ENCODE measurements at places on chromosomes 1 and 21.

GRCh38 chr1:107692580-107693345 lies 272.2 kb downstream of the VAV3 start:
- no peak for DNase-seq

DNA sequence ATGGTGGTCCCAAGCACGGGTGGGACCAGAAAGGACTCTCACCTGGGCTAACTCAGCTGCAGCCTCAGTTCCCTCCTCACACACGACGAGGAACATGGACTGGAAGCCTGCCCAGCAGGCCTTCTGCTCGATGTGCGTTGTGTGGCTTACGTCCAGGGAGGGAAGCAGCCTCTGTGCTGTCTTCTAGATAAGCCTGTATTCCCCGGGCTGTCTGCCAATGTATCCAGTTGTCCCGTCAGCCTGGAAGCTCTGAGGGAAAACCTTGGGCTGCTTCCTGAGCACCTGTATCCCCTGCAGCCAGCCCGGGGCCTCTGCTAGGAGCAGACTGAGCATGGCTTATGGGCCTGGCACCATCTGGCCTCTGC lies 10.5 kb downstream of the PCSK9 start:
- peak; percentile 57 for DNase-seq

GRCh38 chr1:3464649-3465025 lies 10.2 kb downstream of the ARHGEF16 start:
- no peak for DNase-seq

DNA sequence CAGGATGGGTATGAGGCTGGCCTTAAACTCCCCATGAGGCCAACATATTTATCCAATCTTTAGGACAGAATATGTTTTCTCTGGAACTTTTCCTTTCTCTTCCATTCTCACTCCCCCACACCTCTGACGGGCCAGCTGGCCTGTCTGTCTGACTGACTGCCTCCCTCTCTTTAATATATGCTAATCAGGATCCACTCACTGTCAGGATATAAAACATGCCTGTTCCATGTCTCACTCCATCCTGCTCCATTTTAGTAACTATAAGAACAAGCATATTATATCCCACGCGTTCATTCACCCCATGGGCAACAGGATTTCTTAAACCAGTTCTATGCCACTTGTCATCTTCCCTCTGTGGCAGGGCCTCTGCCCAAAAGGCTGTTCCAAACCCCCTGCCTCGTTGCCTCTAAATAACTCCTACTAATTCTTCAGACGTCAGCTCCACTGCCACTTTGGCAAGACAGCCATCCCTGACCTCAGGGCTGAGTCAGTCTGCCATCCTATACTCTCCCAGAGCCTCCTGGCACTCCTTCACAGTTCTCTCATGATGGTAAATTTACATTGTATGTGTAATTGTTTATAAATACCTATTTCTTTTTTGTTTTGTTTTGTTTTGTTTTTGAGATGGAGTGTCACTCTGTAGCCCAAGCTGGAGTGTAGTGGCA lies 84.3 kb upstream of the SPATA6 start:
- DNase-seq = no peak

DNA sequence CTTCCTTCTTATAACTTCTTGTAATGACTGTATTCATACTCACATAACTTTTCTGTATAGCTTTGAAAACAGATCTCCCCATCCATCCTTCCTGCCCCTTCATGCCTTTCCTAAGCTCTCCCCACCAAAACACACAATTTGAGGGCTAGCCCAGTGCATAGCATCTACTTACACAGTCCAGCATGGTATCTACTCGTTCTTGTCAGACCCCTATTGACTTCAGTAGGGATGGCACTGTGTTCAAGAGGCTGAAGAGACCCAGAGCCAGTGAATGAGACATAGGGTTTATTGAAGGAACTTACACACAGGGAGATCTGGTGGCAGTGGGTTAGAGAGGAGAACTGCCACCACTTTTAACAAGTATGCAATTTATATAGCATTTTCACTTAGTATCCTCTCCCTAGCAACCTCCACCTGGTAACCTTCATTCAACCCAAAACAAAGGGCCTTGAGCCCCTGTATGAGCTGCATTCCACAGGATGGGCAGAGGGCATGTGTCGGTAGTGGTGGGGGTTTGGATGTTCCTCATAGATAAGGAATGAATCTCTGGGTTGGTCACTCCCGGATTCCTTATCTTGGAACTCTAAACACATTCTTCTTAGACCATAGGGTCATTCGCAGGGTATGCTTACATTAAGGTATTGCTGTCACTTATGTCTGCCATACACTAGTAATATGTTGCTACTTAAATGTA lies 64.9 kb upstream of the GNG12 start:
- DNase-seq = peak; percentile 84

GRCh38 chr1:153238527-153238926 lies 21.0 kb upstream of the LORICRIN start:
- no peak for DNase-seq

- DNase-seq = no peak
Observed at GRCh38 chr1:186595969-186596368, 84.3 kb downstream of the PTGS2 start.

DNA sequence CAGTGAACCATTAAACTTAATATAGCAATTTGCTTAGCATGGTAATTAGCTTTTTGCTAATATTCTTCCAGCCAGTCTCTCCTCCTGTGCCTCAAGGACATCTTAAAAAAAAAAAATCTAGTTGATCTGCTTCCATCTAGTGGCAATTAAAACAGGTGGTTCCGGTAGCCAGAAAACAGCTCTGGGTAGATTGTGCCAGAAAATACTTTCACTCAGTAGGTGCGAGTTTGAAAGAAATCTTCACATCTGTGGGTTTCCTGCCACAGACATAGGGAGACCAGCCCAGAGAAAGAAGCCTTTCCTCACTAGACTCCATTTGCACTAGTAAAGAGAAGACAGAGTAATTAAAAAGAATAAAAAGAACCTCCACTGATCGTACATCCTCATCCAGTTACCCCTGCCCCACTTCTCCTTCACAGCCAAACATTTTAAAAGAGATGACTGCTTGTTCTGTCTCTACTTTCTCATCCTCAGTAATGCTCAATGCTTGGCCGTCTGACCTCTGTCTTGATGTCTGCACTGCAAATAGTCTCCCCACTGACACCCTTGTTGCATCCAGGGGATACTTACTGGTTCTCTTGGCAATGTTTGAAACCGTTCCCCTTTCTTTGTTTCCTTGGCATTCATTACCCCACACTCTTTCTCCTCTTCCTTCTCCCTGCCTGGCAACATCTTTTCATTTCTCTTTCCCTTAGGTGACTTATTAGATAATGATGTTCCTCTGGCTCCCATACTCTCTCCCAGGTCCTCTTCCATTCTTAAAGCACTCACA lies 16.9 kb downstream of the SELL start:
- DNase-seq = no peak

GRCh38 chr21:40567501-40567900 lies 279.5 kb downstream of the DSCAM start:
- no peak for DNase-seq

- DNase-seq = no peak
Observed at GRCh38 chr21:46561445-46562090, 43.3 kb downstream of the S100B start.

- DNase-seq = no peak
Observed at GRCh38 chr1:152125834-152126443, 10.7 kb upstream of the TCHH start.

- DNase-seq = no peak
Observed at GRCh38 chr1:25185409-25186160, 46.7 kb downstream of the SYF2 start.

DNA sequence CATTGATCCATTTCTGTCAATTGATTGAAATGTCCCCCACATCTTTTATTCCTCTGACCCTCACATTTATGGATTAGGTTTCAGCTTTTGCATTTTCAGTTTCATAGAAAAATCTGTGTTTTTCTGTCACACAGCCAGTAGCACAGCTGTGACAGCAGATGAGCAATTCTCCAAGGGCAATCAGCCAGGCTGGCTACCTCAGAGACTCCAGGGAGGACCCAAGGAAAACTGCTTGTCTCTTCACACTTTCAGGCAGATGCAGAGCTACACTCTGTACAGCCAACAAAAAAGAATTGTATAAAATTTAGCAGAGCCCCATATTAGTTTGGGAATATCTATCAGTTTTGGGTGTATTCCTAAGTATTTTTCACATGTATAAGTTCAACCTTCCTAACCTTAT lies 257.2 kb downstream of the LRRC7 start:
- DNase-seq = peak; percentile 5

DNA sequence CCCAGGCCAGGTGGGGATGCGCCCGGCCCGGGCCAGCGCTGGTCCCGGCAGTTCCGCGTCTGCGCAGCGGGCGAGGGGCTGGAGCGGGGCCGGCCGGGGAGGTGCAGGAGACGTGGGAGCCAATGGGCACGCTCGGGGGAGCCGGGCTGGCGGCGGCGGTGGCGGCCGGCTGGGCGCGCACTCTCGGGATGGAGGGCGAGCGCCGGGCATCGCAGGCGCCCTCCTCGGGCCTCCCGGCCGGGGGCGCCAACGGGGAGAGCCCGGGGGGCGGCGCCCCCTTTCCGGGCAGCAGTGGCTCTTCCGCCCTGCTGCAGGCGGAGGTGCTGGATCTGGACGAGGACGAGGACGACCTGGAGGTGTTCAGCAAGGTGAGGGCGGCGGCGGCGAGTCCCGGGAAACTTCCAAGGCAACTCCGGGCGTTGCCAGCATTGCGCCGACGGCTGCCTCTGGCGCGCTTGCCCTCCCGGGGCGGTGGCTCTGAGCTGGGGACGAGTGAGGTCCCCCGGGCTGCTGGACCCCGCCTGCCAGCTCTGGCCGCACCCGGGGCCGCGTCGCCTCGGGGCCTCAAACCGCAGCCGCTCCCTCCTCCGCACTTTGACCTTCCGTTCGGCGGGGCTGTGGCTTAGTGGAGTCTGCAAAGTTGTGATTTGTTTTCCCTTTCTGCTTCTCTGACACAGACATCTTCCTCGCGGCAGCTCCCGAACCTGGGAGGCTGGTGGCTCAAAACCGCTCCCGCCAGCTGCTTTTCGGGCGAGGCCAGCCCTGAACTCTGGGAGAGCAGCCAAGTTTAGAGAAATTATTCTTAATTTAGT lies at the start of gene SNX7:
SNX7 (plus strand) TSS at position 178 of the 812 bp plus-strand sequence; CDS start at position 189, 11 bp downstream.
- DNase-seq = peak; percentile 50

GRCh38 chr1:172431721-172432192 lies 11.3 kb downstream of the C1orf105 start:
- DNase-seq = no peak

GRCh38 chr1:153527023-153527682 lies 8.6 kb downstream of the S100A6 start:
- no peak for DNase-seq

DNA sequence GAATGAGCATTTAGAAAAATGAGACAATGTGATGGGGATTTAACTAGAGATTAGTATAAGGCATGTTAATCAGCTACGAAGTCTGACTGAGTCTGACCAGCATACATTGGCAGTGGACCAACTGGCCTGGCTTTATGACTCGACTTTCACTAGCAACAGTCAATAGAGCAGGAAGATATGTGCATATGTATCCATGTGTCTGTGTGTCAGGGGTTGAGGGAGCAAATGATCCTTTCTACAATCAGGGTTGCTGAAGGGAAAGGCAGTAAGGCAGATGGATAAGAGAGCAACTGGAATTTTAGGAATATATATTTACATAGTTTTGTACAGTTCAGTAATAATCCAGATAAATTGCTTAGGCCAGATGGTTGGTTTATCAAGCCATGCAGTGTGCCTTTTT lies 645.6 kb downstream of the PLA2G4A start:
- peak; percentile 12 for DNase-seq

DNA sequence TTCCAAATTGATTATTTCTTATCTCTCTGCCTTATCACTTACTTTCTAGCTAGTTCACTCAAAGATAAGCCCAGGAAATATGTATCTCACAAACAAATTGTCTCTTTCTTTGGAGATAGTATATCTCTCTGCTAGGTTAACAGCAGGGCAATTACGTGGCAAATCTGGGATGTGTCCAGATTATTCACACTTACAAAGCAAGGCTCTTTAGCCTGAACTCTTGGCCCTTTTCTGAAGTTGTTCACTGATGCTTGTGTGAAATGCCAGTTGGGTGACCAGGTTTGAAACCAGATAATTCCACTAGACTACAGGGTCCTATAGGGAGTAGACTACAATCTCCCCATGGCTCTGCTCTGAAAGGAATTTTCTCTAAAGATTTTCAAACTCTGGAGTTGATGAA lies 30.8 kb upstream of the FAM78B start:
- no peak for DNase-seq

DNA sequence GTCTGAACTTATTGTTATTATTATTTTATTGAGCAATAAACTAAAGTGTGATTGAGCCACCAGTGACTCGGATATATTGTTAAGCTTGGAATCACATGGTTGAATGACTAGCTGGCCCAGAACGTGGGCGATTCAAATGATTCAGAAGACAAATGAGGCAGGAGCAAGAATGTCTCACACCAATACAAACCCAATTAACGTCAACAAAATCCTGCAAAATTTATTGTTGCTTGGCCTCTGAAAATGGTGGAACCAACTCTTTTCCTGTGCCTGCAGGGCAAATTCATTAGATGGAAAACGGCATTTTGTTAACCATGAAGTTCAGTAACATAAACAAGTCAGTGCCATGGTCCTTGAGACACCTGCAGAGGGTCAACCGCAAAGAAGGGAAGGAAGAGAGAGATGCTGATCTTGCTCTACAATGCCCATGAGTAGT lies 482.0 kb downstream of the SETD4 start:
- DNase-seq = peak; percentile 76

- peak; percentile 59 for DNase-seq
Observed at GRCh38 chr1:116847688-116848531, 61.8 kb upstream of the PTGFRN start.
